Psoas muscle (tissue), 8 donors: ENCODE measurements at places on chromosomes 1 and 21. TPM values are rescaled to one million over a fixed set of nuclear protein-coding genes. Genes with fewer than 3 reads are reported as not detected.

CYP4A22 gene
- not detected for total RNA-seq

GPR52 gene
- total RNA-seq, result 0.34 TPM

DNA sequence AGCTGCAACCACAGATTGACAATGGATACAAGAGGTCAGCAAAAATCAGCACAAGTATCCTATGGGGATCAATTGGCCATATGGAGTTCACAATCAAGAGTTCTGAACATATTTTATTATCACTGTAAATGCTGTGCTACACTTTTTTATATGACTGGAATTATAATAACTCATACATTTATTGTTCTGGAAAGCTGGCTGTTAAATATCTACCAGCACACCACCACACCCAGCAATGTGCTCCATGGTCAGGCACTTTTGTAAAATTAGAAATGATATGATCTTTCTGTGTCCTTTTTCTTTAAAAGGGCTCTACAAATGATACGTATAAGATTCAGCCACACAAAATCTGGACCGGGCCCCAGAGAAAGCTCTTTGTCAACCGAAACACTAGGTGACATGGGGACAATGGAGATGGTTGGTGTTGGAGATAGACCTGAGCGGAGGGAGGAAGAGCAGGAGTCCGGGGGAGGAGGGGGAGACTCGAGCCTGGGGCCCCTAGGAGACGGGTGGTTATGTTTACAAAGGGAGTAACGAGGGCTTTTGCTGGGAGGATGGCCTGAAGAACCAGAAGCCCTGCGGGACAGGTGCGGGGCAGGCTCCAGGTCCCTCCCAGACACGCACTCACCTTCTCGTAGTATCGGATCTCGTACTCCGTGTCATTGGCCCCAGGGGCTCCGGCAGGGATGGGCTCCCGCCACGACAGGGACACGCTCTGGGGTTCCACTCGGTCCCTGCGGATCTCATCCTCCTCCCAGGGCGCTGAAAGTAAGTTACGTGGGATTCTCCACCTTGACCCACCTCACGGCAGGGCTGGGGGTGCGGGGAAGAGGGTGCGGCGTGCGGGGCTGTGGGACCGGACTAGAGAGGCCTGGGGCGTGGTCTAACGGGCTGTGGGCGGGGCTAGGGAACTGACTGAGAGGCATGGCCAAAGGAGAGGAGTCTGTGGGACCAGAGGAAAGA is 30.0 kb downstream of the EPHA10 start:
- DNase-seq, result no peak
- H3K27me3 ChIP-seq, result peaks cover 5% of the 10 kb centered on the region
- no peaks in the 10 kb centered on the region for H3K36me3 ChIP-seq
- H3K27ac ChIP-seq, result no peak overlapping the region

GRCh38 chr1:34518146-34518699 is 236.6 kb upstream of the GJB5 start:
- H3K27me3 ChIP-seq, result no peaks in the 10 kb centered on the region
- no peaks in the 10 kb centered on the region for H3K4me1 ChIP-seq
- no peak overlapping the region for H3K27ac ChIP-seq
- no peak for DNase-seq
- H3K4me3 ChIP-seq, result no peak overlapping the region

DNA sequence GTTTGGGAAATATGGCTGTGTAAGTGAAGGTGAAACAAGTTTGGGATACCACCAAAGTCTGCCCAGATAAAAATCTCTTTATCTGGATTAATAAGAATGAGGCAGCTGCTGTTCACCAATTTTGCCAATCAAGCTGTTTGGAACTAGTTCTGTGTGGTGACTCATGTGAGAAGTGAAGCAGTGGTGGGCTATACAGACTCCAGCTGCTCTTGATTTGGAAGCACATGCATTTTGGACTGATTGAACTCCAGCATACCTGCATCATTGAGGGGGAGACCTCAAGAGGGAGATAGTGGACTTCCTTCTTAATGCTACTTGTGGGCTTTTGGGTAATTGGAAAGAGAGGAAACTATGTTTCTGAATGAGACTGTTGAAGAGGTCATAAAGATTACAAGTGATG is 99.2 kb upstream of the B3GALT2 start:
- no peak for DNase-seq
- H3K27me3 ChIP-seq, result no peaks in the 10 kb centered on the region

GRCh38 chr1:203627398-203627797 is 766 bp downstream of the ATP2B4 start:
- no peaks in the 10 kb centered on the region for H3K27me3 ChIP-seq
- H3K36me3 ChIP-seq, result no peaks in the 10 kb centered on the region
- DNase-seq, result no peak
- peaks cover 29% of the 10 kb centered on the region for H3K4me1 ChIP-seq

DNA sequence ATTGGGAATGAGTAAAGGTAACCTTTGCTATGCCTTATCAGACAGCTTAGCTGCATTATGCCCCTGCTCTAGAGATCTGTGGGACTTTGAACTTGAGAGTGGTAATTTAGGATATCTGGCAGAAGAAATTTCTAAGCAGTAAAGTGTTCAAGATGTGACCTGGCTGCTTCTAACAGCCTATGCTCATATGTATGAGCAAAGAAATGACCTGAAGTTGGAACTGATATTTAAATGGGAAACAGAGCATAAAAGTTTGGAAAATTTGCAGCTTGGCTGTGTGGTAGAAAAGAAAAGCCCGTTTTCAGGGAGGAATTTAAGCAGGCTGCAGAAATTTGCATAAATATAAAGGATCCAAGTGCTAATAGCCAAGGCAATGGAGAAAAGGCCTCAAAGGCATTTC is 90.4 kb downstream of the HHIPL2 start:
- peaks cover 25% of the 10 kb centered on the region for H3K4me1 ChIP-seq
- H3K27ac ChIP-seq, result no peak overlapping the region
- no peaks in the 10 kb centered on the region for H3K36me3 ChIP-seq

DNA sequence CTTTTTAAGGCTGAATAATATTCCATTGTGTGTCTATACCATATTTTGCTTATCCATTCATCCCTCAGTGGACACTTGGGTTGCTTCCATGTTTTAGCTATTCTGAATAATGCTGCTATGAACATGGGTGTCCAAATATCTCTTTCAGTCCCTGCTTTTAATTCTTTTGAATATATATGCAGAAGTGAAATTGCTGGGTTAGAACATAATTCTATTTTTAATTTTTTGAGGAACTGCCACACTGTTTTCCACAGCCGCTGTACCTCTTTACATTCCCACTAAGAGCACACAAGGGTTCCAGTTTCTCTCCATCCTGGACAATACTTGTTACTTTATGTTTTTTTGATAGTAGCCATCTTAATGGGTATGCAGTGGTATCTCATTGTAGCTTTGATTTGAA is 65.6 kb downstream of the RIMS3 start:
- H3K4me3 ChIP-seq, result no peak overlapping the region
- no peak for DNase-seq
- H3K27me3 ChIP-seq, result no peaks in the 10 kb centered on the region
- no peaks in the 10 kb centered on the region for H3K36me3 ChIP-seq
- no peak overlapping the region for H3K27ac ChIP-seq

- H3K4me1 ChIP-seq, result no peaks in the 10 kb centered on the region
- no peak overlapping the region for H3K4me3 ChIP-seq
- no peaks in the 10 kb centered on the region for H3K36me3 ChIP-seq
- DNase-seq, result no peak
These were observed 6.1 kb upstream of the GCSAML start for GRCh38 chr1:247542811-247543210.
